ENCODE measurements at places on chromosomes 3 and 15.

- no peak for DNase-seq
These were observed 15.2 kb downstream of the TRAIP start for GRCh38 chr3:49841126-49841696.

- DNase-seq: no peak
These were observed 90.6 kb upstream of the SPATA12 start for GRCh38 chr3:56969851-56970250.

- no peak for DNase-seq
These were observed 5.2 kb upstream of the WNT7A start for GRCh38 chr3:13884851-13885703.

DNA sequence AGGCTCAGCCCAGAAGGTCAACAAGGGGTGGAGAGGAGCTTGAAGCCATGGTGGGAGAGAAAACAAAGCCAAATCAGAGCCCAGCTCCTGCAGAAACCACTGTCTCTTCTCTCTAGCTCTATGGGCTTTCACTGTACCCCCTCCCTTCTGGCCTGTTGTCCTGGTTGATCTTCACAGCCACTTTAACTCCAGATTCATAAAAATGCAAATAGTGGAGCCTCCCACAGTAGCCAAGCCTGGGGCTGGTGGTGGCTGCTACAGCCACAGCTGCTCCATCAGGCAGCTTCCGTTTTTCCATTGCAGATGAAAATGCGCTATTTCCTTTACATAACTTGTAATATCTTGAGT is 20.7 kb upstream of the CAV3 start:
- DNase-seq: no peak

- DNase-seq: no peak
These were observed 435.5 kb upstream of the TGFBR2 start for GRCh38 chr3:30170681-30171438.

DNA sequence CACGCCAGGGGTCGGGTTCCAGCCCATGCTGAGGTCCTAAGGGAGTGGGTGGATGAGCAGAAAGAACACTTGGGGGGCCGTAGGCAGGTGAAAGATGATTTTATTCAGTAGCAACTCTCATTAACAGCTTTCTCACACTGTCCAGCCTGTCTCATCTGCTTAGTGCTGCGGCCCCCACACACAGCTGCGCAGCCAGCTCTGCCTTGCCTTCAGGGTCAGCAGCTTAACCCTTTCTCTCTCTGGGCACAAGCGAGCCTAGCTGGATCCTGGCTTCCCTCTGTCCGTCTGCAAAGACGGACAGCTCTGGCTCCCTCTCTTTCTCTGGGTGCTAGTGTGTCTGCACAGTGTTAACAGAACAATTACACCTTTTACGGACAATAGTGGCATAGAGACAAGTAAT is 21.3 kb downstream of the NPAP1 start:
- no peak for DNase-seq

DNA sequence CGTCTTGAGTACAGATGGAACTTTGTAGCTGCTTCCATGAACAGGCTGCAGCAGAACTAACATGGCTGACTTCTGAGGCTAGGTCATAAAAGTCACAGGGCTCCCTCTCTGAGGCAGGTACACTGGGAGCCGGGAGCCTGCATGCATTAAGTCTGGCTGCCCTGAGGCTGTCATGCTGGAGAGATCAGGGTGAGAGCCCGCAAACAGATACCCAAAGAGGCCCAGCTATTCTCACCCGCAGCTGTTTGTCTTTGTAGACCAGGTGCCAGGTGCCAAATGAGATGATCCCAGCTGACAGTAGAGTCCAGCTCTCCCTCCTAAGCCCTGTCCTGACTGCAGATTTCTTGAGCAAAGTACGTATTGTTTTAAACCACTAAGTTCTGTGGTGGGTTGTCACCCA is 8.6 kb upstream of the SLCO3A1 start:
- no peak for DNase-seq

DNA sequence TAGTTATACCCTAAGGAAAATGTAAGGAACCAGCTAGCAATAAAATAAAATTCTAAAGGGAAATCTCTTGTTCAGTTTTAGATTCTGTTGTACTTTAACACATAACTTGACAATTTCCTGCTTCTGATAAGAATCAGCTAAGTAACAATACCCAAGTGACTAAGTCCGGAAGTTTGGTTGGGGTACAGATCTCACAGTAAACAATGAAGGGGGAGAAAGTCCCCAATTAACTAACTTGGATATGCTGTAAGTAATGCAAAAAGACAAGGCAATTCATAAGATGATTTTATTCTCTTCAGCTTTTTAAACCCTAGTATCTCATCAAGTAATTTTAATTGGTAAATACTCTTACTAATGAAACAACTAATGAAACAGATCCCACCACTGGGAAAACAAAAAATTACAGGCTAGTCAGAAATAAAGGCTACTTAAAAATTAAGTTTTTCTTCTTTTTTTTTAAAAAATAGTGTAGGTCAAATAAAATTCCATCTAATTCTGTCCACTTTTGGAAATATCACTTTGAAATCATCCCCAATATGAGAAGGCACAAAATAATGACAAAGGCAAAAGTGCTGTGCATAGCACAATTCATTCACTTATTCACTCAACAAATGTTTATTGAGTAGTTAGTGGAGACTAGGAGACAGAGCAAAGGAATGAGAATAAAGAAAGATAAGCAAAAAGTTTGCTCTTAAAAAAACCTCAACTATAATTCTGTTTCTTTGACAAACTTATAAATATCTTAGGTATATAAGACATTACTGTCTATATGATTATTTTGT is 37.8 kb upstream of the IL20RB start:
- no peak for DNase-seq

DNA sequence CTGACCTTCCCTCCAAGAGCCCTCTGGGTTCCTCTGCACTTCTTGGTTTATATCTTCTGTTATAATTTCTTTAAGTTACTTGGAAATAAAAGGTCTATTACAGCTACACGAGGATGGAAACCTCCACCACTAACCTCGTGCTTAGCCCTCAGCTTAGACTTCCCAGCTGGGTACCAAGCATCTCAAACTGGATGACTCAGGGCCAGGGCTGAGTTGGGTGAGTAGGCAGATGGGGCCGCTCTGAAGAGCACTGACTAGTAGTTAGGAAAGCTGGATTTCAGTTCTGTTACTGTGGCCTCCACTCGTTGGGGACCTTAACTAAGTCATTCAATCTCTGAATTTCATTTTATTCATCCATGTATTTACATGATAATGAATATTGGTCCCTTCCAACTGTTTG is 1036.6 kb downstream of the IGSF11 start:
- no peak for DNase-seq

GRCh38 chr15:47741082-47741481 is 23.8 kb downstream of the SEMA6D start:
- DNase-seq: no peak

GRCh38 chr3:89364314-89364713 is 256.9 kb downstream of the EPHA3 start:
- no peak for DNase-seq

DNA sequence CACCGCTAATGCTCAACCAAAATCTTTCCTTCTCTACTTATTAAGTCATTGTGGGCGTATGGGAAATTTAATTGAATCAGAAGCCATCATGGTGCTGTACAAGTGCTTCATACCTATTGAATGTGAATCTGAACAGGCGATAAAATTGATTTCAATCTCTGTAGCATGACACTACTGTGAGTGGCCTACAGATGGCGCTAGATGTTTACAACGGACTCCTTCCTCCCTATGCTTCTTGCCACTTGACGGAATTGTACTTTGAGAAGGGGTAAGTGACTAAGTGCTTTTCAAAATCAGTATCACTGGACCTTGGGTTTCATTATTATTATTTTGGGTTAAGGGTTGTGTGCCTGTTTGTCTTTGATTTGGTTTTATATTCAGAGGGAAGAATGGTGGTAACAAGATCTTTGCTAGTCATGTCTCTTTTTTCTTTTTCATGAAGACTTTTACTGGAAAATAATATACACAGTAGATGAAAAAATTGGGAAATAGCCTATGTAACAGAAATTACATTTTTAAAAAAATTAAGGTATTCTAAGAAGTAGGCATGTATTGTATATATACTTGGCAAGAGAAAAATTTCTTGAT is 35.4 kb downstream of the ACP3 start:
- peak; percentile 40 for DNase-seq
